Nucleus accumbens (tissue), 56 donors: ENCODE measurements at places on chromosomes 3 and 15.

- DNase-seq: no peak
Observed at GRCh38 chr3:48338635-48339034, 5.2 kb upstream of the SPINK8 start.

- no peak for DNase-seq
Observed at GRCh38 chr3:179309225-179310078, 13.4 kb upstream of the ZNF639 start.

DNA sequence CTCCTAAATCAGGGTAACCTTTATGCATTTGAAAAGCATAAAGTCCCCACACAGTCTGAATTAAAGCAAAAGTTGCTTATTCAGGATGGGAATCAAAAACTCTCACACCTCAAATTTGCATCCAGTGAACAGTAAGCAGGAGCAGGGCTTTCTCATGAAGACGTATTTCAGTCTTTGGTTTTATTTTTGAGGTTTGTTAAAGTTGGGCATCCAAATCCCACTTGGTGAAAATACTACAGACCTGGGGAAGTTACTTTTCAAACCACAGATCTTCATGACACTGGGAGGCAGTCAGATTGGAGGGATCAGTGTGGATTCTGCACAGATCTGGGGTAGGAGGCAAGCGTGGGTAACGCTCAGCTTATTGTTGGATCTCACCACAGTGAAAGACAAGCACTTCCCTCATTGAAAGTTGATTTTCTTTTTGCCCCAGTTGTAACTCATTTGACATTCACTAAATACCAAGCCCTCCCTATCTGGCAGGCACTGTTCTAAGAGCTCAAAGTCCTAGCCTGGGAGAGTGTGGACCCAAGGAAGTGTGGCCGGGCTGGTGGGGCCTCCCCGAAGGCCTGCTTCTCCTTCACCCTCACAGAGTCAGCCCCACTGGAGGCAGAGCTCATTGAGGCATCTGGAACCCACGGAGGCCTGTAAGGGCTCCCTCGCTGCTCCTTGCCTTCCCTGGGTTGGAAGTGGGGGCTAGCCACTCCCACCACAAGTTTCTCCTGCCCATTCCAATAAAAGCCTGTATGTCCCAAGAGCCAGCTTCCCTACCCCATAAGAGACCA, 783 bp upstream of the ISG20 start:
- DNase-seq: no peak

DNA sequence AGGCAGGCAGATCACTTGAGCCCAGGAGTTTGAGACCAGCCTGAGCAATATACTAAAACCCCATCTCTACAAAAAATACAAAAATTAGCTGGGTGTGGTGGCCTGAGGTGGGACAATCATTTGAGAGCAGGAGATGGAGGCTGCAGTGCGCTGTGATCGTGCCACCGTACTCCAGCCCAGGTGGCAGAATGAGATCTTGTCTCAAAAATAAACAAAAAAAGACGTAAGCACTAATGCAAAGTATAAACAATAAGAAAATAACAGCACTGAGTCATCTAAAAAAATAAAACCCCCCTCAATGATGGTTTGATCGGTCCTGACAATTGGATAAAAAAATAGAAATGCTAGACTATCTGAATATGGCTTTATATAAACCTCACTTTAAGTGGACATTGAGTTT, 3.6 kb downstream of the PPP1R2 start:
- DNase-seq: no peak
